Inflammatory macrophage treated with lipopolysaccharide for 1 hour (primary cell): ENCODE measurements at places on chromosomes 3 and 15.
A peak's percentile ranks its signal among the peaks of the same experiment; 100 is the strongest.

DNA sequence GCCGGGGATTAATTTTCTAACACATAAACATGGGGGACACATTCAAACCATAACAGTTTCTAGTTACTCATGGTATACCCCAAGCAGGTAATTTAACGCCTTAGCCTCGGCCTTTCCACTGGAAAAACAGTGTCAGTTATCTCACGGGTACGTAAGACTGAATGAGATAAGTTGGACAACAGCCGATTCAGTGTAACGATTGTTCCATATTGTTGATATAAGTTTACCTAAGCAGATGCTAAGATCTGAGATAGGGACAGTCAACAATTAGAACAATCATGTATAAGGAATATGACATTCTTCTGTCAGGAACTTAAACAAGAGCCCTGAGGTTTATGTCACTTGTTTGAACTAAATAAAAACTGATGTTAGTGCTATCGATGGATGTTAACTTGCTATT, 130.8 kb downstream of the GHSR start:
- no peak for DNase-seq

DNA sequence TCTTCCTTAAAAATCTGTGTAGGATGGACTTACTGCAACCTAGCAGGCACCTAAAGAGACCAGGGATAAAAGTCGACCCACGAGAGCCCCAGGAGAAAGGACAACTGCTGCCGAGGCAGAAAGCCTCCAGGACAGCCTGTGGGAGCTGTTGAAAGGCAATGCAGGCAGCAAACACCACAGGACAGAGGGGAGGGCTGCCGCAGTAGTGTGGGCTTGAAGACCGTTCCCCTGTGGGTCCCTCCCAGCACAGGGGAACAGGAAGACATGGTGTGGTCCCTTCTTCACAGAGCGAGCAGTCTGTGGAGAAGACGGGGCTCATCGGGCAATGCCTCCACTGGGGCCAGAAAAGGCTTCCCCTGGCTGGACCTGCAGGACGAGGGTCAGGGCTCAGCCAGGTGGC, 58.5 kb upstream of the GATA2 start:
- no peak for DNase-seq

DNA sequence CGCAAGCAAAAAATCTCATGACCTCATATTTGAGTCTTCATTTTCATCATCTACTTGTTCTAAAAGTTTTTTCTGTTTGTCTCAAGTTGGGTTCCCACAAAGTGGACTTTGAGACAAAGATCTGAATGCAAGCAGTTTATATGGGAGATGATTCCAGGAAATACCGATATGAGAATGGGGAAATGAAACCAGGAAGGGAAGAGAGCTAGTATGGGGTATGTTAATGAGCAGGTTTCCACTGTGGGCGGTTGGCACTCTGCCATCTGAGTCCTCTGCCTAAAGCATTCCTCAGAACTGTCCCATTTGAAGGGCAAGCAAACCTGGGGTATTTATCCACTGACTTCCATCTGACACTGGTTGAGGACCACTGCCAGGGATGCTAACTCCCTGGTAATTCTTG, 8.8 kb downstream of the ADPRH start:
- peak; percentile 99 for DNase-seq

DNA sequence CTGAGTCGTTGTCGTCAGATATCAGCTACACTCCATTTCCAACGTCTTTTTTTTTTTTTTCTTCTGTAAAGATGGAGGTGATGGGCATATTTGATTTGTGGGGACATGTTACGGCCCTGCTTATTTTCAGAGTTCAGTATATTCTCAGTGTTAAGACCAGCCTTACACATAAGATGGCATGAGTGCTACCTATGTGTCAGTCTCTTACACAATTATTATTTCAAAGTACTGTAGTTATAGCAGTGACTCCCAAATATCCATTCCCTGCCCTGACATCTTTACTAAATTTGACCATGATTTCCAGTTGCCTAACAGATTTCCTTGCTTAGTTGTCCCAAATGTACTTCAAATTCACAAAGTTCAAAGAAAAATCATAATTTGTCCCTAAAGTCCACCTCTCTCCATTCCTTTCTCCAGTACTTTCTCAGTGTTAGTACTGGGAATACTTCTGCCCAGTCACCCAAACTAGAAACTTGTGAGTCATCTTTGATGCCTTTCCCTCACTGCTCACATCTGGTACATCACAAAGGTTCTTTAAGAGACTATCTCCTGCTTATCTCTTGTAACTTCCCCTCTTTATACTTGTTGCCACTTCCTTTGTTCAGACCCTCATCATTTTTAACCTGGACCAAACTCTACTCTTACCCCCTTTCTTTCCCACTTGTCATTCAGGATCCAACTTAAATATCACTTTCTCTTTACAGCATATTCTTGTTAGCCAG, 67.0 kb downstream of the ZNF609 start:
- DNase-seq: no peak

DNA sequence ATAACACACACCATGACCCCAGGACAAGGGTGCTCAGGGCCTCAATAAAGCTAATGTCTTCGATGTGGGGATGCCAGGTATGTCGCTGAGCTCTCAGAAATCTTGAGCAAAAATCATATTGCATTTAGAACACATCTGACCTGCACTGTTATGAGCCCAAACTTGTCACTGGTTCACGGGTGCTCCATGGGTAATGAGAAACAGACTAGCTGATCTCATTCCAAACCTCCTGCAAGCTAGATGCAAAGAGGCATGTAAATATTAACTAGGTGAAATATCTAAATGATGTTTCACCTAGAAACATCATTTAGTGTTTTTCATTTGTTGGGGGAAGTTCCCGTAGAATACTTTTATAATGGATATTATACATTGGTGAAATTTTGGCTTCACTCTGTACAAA, 549.4 kb downstream of the OCA2 start:
- no peak for DNase-seq

DNA sequence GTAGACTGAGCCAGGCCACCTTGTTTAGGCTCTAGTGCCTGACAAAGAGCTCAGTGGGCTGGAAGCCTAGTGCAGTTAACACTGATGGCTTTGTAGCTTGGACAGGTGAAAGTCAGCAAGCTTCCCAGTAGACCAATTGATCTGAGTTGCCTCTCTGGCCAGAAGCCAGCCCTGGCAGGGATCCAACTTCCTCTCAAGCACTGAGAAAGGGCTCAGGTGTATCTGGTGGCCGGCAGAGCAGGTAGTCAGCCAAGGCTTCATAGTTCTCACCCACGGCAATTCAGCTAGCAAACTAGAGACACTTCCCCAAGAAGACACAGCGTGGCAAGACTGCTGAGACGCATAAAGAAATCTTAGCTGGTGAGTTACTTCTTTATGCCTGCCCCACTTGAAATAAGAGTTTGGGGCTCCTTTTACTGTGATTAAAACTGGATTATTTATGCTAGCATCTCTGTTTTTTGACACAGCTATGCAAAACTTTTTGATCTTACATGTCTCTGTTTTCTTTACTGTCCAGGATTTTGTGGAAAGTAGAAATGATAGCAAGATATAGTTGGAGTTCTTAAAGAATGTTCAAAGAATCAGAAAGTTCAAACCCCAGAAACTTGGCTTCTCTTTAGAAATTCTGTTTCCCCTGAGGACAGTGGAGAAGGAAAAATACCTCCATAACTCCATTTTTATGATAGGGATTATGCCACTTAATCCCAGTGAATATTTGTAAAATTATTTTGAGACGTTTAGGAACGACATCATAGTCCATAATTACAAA, 8.4 kb upstream of the CA12 start:
- no peak for DNase-seq

- no peak for DNase-seq
These were observed 89.5 kb downstream of the HES1 start for GRCh38 chr3:194225418-194225812.

GRCh38 chr3:127393131-127393820, 105.4 kb upstream of the PRR20G start:
- DNase-seq: no peak

DNA sequence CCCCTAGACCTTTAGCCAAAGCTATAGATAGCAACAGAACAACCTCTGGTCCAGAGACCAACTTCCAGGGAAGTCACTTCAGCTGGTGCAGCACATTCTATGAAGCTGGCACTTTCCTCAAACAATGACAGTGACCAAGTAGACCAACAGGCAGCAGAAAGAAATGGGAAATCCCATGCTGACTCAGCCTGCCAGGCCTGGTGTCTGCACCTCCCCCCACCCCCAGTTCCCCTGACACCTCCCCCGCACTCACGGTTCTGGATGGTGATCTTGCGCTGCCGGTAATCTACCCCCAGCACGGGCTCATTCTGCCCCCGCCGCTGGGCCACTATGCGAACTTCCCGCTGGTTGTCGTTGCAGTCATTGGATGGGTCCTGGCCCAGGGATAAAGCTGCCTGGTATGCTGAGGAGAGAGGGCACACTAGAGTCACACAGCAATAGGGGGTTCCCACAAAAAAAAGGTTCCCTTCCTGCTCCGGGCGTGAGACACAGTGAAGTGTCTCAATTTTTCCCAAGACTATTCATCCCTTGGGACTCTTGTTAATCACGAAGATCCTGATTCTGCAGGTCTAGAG, 17.0 kb downstream of the ILDR1 start:
- DNase-seq: peak; percentile 77

DNA sequence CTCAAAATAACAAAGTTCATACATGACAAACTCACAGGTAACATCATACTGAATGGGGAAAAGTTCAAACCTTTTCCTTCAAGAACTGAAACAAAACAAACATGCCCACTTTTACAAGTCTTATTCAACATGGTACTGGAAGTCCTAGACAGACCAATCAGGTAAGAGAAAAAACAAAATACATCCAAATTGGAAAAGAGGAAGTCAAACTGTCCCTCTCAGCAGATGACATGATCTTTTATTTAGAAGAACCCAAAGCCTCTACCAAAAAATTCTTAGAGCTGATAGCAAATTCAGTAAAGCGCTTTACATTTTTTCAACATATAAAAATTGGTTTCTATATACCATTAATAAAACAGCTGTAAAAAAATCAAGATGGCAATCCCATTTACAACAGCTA, 219.4 kb downstream of the STAG1 start:
- DNase-seq: no peak

- peak; percentile 31 for DNase-seq
These were observed 62.7 kb downstream of the PDE8A start for GRCh38 chr15:85044251-85044853.

DNA sequence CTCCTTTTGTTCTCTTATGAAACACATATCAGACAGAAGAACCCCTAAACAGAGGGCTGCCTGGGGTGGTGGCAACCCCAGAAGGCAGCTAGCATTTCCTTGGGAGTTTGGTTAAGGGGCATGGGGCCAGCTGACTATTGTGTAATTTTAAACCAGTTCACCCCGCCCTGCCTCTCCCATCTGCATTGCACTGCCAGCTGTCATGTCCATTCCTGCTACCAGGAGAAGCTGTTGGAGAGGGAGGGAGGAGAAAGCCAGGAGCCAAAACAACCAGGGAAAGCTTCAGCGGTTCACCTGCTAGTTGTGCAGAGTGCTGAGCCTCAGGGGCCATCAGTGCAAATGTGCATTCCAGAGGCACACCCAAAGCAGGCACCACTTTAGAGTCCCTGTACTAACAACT, 47.6 kb upstream of the ATP1B3 start:
- no peak for DNase-seq

GRCh38 chr15:76991741-76992645, 2.9 kb upstream of the PSTPIP1 start:
- peak; percentile 63 for DNase-seq

DNA sequence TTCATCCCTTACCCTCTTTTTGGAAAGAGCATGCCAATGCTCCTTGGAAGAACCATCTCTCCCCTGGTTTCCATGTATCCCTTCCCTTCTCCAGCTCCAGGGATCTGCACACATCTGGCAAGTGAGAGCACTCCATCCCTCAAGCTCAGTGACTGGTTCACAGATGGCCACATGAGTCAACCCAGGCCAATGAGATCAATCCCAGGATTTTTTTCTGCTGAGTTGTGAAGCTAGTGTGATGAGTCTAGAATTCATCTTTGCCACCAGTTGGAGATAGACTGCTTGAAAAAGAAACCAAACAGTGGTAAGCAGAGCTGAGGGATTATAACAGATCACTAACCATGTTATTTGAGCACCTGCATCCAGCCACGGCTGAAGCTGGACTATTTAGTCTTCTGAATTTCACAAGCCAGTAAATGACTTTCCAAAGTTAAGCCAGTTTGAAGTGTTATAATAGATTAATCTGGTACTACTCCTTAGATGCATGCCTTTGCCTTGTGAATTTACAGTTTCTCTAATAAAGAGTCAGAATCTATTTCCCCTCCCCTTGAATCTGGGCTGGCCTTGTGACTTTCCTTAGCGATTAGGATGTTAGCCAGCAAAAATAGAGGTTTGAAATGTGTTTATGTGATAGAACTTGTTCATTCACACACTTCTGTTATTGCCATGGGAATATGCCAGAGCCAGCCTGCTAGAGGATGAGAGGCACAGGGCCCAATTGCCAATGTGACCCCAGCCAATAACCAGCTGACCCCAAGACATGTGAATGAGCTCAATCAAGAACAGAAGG, 159.8 kb downstream of the WNT5A start:
- DNase-seq: no peak

DNA sequence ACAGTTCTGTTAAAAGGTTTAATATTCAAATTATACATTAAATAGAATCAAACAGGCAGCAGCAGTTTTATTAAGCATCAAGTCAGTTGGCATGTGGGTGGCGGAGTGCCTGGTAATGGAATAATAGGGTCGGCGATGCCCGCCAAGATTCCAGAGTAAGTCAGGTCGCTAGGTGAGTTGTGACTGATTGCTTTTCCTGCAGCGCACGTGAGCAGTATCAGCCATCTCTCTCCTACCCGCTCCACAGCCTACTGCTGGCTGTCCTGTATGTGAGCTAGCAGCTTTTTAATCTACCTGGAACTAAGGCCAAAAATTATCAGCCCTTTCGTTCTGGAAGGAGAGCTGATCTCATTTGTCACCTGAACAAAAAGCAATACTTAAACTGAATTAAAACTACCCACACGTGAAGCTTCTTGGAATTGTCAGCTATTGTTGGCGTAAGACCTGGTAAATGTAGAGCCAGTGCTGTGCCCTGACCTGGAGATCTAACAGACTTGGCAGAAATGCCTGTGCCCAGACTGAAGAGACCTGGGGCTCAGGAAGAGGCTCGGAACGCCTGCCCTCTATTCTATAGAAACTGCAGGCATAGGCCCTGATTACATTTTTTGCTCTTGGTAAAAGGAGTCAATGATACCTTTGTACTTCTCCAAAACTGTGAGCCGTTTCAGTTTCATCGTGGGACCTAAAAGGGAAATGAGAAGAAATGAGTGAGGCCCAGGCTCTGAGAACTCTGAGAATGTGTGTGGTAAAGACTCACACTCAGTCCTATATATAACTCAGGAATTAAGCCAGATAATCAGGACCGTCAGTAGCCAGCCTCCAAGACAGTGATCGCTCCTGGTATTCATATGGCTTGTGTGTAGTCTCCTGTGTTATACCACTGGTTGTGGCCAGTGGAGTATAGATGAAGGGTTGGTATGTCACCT, 21.9 kb downstream of the IDH3A start:
- peak; percentile 28 for DNase-seq

GRCh38 chr3:119649761-119650160, 10.6 kb downstream of the POPDC2 start:
- no peak for DNase-seq
